Occipital lobe (tissue), 3 donors: ENCODE measurements at places on chromosomes 7 and 10.

GRCh38 chr10:1746796-1747195, 9.5 kb upstream of the ADARB2 start:
- no peak for DNase-seq

- DNase-seq: no peak
These were observed 146.9 kb downstream of the TPST1 start for GRCh38 chr7:66352071-66352470.

- no peak for DNase-seq
These were observed 72.6 kb upstream of the NFKB2 start for GRCh38 chr10:102322914-102323313.

GRCh38 chr7:128934361-128935341, 3.1 kb upstream of the IRF5 start:
- DNase-seq: no peak

- no peak for DNase-seq
These were observed 145.3 kb downstream of the SFMBT2 start for GRCh38 chr10:7265396-7266123.

DNA sequence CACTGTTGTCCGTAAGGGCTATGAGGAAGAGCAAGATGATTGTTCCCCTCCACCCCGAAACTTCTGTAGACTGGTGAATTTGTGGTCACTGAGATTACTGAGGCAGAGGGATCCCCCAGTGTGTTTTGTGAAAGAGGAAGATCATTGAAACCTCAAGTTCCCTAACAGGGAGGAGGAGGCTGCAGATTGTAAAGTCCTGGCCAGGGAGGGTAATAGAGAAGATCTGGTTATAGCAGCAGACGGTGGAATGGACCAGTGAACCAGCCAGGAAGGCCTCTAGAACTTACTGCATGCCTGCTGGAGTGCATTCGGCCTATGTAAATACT, 31.1 kb downstream of the LMTK2 start:
- DNase-seq: no peak

GRCh38 chr7:80967071-80967916, 48.4 kb upstream of the SEMA3C start:
- no peak for DNase-seq

DNA sequence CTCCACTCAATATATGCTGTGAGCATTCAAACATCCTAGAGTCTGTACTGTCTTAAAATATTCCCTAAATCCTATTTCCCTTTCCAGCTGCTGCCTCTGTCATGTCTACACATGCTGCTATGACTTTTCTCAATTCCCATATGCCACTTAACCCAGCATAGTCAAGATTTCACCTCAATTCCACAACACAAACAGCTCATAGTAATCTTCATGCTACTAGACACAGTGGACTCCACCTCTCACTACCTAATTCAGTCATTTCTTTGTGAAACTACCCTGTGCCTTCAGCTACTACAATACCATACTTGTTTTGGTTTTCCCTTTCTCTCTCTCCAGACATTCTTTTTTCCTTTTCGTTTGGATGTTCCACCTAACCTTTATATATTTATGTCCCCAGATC, 45.5 kb downstream of the GSAP start:
- DNase-seq: no peak
